ENCODE measurements at places on chromosomes 6 and 20.
A peak's percentile ranks its signal among the peaks of the same experiment; 100 is the strongest.

GRCh38 chr6:108027056-108027455 lies 47.5 kb downstream of the OSTM1 start:
- no peak for DNase-seq

DNA sequence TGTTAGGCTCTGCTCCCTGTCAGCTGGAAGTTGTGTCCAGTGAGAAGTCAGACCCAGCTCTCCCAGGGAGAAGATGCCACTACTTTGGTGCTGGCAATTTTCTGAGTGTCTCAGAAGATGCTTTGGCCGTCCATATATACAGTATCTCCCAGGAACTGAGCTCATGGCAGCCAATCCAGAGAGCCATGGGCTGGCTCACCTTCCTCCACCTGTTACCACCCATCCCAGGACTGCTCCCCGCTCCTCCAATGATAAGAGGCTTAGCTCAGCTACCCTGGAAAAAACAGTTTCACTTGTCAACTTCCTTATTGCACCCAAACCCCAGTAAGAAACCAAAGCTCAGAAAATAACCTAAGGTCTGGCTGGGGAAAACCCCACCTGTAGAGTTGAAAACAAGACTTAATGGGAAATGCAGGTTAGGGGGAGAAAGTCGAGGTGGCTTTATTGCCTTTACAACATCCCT lies at the start of gene BNIP5:
Gene BNIP5, minus strand, starts transcription at position 110 of the 463 bp plus-strand sequence. CDS start 6,198 bp downstream, outside the sequence.
- no peak for DNase-seq

DNA sequence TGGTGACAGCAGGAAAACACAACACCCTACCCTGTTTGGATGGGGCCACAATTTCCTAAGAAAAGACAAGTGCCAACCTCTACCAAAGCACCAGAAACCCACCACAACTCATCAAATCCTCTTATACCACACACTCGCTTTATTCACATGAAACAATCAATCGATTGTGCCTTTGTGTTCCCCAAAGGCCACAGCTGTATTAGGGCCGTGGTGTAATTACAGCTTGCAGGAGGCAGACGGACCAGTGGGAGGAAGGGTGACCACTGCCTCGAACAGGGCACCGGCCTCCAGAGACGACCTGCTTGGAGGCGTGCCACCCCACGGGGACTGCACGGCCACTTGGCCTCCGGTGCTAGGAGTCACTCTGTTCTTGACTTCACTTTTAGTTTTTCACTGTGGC lies 264.1 kb downstream of the FOXC1 start:
- peak; percentile 39 for DNase-seq

GRCh38 chr6:53294095-53294494 lies 54.7 kb downstream of the ELOVL5 start:
- DNase-seq: no peak

- no peak for DNase-seq
Observed at GRCh38 chr6:15101130-15101529, 144.7 kb upstream of the JARID2 start.

- DNase-seq: no peak
Observed at GRCh38 chr6:154488248-154488593, 22.3 kb downstream of the CNKSR3 start.

DNA sequence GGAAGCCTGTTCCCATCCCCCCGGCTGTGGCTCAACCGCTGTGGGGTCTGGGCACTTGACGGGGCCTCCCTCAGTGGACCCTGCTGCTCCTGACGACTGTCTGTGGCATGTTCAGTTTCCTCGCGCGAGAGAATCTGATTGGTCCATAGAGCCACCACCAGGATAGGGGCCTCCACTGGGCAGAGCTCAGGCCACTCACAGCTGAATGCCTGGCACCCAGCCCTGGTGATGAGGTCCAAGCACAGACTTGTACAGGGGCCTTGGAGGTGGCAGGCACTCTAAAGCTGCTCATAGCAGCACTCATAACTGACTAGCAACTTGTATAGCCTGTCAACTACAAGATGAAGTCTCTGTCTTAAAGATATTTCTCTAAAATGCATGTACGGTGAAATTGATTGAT lies 368.1 kb downstream of the NRN1 start:
- no peak for DNase-seq

- no peak for DNase-seq
Observed at GRCh38 chr20:8633366-8633765, 435.5 kb upstream of the PLCB4 start.

GRCh38 chr6:151043944-151044343 lies 178.4 kb downstream of the MTHFD1L start:
- DNase-seq: no peak

DNA sequence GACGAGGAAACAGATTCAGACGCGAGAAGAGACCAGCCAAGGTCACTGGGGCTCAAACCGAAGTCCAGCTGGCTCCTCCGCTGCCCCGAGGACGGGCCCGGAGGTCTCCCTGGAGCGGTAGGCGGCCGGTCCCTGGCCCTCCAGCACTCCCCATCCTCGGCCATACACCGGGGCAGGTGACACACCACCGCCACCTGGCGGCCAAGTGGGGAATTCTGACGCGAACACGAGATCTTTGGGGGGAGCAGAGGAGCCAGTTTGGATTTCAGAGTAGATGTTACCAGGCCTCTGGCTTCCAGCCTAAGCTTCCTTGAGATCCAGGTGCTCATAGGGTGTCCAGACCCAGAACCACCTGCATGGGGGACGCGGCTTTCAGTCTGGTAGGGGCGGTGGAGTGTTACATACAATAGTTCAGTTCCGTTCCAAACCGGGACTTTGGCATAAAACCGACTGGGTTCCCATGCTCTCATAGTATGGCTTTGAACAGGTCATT lies 16.1 kb downstream of the BPIFB1 start:
- peak; percentile 81 for DNase-seq

GRCh38 chr20:37972256-37973058 lies 60.8 kb downstream of the TTI1 start:
- no peak for DNase-seq

DNA sequence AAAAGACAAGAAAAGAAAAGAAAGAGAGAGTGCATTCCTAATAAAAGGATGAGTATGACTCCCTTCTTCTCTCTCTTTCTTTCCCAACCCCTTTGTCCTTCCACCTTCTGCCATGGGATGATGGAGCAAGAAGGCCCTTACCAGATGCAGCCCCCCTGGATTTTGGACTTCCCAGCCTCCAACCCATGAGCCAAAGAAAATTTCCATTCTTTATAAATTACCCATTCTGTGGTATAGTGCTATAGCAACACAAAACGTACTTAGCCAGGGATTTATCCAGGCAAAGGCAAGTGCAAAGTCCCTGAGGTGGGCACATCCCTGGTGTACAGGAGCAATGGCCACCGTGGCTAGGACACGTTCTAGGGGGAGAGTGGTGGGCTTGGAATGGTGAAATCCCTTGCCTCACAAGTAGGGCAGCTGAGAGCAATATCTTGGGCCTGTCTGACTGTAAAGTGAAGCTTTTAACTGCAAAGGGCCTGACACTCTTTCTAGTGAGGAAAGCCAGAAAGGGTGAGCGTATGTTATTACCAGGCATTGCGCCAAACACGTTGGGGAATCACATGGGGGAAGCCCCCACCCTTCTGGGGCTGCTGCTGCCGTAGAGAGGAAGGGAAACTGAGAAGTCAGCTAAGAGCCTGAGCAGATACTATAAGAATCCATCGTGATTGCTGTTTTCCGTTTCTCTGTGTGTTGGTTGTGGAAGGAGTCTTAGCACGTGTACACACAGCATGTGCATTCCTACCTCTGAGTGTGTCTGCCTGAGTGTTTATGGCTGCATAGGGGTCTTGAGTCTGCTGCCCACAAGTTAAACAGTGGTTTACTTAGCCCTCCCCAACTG lies 50.7 kb upstream of the SIRPA start:
- DNase-seq: peak; percentile 17

DNA sequence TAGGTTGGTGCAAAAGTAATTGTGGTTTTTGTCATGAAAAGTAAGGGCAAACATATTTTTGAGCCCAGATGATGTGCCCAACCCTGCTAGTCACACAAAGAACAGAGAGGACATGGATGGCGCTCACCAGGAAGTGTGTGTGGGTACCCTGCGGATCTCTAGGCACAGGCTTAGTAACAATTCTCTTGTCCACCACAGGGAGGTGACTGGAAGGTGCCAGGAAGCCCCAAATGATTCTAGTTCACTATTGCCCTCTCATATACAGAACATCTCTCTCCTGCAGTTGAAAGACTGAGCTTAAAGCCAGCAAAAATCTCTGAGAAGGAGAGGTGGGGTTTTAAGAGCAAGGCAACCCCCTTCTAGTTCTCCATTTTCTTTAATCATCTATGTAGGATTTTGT lies 272.1 kb upstream of the TAB2 start:
- DNase-seq: no peak

DNA sequence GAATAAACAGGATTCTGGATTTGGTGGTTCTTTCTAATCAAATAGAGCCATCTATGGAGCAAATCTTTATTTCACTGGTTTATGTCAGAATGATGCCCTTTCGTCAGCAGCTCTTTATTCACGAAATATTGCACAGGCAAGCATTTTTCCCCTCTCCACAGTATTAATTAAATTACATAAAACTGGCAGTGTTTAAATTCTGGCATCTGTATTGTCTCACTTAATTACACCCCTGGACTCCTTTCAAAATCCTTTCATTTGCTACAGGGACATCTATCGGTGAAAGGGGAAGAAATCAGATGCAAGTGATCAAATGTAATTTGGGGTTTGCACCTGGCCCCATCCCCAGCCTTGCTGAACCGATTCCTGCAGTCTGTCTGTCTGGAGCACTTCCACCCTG lies 801.9 kb downstream of the QKI start:
- no peak for DNase-seq

DNA sequence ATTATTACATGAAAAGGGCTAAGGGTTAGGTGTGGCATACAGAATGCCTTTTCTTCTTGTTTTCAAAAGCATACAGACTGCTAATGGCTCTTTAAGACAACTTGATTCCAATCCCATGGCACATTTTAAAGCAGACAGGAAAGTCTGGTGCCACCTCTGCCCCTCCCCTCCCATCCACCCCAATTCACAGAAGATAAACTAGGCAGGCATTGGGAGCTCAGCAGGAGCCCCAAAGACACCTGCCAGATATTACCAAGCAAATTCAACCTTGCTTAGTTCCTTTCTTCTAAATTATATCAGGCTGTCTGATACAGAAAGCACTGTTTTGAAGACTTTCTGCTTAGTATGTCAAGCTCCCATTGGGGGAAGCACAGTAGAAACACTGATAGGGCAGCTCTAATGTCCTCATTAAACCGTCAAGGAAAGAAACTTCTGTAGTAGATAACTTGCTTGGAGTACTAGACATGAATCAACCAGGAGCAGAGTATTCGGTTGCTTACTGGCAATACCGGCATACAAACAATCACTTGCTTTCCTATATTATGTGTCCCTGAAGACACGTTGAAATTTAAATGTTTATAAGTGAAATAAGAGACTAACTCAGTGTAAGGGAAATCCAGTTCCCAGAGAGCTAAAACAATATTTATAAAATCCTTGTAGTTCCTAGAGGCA lies 13.0 kb downstream of the SESN1 start:
- no peak for DNase-seq

GRCh38 chr20:10689385-10689784 lies 15.6 kb upstream of the JAG1 start:
- no peak for DNase-seq

DNA sequence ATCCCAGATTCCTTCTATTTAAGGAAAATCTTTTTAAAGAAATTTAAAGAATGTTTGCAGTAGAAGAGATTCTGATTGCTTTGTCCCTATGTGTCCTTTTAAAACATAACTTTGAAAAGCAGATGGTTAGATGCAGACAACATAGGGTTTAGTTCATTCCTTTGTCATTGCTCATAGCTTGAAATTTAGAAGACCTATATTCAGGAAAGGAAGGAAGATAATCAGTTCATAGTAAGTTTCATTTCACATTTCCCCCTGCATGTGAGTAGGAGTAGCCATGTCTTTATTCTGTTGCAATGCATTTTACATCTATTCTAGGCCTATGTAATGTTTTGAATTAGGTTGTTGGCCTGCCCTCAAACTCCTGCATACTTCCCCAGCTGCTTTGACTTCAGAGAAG lies 197.9 kb upstream of the GRIK2 start:
- no peak for DNase-seq

- DNase-seq: no peak
Observed at GRCh38 chr6:45721665-45722064, 294.0 kb downstream of the CLIC5 start.

GRCh38 chr20:13231031-13231752 lies 10.1 kb downstream of the ISM1 start:
- DNase-seq: no peak

- no peak for DNase-seq
Observed at GRCh38 chr6:55033016-55033546, 141.2 kb upstream of the HCRTR2 start.

- no peak for DNase-seq
Observed at GRCh38 chr20:34834459-34834893, 9.0 kb upstream of the NCOA6 start.

DNA sequence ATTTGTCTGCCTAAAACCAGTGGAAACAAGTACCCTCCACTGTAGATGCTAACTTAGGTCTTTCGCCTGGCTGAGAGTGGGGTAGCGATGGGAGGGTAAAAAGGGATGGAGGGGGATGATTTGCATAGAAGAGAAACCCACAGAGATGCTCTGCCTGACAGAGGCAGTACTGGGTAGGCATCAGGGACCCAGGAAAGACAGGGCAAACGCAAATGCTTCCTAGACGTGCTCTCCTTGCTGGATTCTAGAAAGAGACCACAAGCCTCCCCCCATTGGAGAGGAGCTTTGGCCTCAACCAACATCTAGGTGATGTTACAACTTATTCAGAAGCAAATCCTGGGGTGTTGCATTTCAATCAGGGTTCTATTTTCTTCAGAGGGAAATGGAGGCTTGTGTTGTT lies 3.2 kb downstream of the OLIG3 start:
- DNase-seq: no peak

DNA sequence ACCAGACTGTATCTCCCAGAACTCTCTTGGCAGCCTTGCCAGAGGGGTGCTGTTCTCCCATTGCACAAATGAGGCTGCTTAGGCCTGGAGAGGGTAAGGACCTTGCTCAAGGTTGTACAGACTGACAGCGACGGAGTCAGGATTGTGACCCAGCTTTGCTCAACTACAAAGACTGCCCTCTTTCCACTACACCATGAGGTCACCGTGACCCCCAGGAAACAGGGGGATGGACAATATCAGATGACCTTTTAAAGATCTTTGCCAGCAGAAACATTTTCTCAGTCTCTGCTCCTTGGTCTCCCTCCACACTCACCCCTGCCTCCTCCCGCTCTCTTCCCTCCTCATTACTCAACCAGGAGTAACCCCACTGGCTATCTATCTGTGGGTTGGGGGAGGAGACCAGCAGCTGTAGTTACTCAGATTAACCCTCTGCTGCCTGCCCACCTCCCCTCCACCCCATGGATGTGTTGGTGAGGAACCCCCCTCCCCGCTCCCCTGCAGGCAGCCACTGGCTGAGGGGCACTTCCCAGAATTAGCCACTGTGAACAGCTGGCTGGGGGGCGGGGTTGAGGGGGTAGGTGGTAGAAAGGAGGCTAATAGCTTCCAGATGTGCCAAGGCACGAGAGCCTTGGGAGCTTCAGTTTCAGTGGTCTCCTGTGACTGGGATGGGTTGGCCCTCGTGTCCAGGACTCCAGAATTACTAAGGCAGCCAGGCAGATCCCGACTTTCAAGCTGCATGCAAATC lies 26.9 kb upstream of the MRPS18A start:
- DNase-seq: no peak

DNA sequence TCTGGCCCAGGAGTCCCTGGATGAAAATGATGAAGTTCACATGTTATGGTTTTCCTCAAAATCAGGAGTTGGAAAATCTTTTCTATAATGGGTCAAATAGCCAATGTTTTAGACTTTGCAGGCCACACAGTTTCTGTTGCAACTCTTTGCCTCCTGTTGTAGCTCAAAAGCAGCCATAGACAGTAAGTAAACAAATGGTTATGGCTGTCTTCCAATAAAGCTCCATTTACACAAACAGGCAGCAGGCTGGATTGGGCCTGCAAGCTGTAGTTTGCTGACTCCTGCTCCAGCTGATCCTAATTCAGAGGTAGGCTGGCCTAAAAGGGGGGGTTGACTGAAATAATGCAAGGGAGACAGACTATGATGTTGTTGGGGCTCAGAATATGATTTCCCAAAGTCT lies 33.0 kb downstream of the METTL24 start:
- DNase-seq: no peak
